ENCODE measurements at places on chromosomes 3 and 15.

GRCh38 chr15:101138913-101139880, 112.7 kb downstream of the CHSY1 start:
- DNase-seq = peak; percentile 76

DNA sequence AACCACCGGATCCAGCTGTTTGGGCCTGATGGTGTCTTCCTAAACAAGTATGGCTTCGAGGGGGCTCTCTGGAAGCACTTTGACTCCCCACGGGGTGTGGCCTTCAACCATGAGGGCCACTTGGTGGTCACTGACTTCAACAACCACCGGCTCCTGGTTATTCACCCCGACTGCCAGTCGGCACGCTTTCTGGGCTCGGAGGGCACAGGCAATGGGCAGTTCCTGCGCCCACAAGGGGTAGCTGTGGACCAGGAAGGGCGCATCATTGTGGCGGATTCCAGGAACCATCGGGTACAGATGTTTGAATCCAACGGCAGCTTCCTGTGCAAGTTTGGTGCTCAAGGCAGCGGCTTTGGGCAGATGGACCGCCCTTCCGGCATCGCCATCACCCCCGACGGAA, 60.1 kb upstream of the CCR4 start:
- no peak for DNase-seq

- DNase-seq = no peak
These were observed 3.0 kb downstream of the TMEM207 start for GRCh38 chr3:190446573-190447279.

- DNase-seq = peak; percentile 89
These were observed 145.1 kb upstream of the PLSCR5 start for GRCh38 chr3:146750196-146750595.

DNA sequence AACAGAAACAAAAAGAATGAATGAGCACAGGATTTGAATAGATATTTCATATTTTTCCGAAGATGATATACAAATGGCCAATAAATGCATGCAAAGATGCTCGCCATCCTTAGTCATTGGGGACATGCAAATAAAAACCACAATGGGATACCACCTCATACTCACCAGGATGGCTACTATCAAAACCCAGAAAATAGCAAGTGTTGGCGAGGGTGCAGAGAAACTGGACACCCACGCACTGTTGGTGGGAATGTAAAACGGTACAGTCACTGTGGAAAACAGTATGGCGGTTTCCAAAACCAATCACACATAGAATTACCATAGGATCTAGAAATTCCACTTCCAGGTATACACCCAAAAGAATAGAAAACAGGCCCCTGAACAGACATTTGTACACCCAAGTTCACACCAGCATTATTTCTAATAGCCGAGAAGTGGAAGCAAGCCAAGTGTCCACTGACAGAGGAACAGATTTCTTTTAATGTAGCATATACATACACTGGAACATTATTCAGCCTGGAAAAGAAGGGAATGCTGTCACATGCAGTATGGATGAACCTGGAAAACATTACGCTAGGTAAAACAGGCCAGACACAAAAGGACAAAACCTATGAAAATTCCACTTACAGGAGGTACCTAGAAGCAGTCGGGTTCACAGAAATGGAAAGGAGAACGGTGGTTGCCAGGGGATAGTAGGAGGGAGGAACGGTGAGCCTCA, 3.6 kb downstream of the RNF168 start:
- DNase-seq = no peak

DNA sequence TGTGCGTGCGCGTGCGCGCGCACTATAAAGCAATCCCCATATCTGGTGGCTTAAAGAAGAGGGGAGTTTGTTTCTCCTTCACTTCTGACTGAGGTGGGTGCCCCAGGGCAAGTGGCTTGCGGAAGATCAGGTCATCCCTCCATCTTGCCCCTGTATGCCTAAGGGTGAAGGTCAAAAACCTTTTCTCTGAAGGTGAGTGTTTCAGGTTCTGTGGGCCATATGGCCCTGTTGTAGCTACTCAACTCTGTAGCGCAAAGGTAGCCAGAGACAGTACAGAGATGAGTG, 5.5 kb downstream of the ABTB1 start:
- DNase-seq = no peak

DNA sequence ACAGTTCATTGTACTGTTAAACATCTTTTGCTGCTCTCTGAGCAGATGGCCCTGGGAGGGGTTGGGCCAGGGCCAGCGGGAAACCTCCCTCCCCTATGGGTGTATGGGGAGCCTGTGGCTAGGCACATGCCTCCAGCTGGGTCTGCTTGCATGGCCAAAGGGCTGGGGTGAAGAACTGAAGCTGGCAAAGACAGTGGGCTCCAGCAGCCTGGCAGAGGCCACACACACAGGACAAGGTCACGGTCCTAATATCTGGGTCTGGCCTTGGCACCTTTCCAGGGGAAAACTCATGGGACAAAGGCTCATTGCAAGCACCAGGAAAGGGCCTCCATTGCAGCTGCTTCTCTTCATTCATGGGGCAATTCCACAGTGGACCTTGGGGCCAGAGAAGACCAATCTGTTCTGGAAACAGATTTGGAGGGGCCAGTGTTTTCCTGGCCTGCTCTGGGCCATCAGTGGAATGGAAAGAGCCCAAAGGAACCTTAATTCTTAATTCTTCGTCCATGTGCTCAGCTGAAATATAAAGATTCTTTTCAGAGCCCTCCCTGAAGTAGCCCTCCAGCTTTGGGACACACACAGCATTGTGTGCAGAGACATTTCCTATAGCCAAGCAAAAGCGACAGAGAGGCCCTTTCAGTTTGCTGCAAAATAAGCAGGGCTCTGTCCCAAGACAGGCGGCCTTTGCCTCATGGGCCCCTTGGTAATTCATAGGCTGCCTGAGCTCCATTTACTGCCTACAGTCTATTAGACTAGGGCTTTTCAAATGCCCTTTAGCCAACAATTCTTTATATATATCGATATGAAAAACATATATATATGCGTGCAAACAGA, 11.3 kb upstream of the LIMD1 start:
- DNase-seq = no peak

GRCh38 chr3:119826711-119827608, 45.1 kb downstream of the NR1I2 start:
- DNase-seq = no peak

DNA sequence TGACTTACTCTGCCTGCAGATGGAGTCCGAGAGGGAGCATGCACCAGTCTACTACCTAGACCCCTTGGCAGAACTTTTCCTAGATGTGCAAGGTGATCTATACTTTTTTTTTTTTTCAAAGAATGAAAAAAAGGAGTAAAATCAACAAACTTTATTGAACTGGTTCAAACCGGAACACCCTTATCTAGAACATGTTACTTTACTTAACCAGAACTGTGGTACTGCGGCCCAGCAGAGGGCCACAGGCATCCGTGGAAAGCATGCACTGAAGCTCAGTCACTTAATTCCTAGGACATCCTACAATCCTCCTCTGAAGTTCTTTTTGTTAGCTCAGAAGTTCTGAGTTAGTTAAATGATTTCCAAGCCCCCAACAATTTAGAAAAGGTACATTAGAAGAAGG, 21.6 kb downstream of the CHAC1 start:
- DNase-seq = no peak

DNA sequence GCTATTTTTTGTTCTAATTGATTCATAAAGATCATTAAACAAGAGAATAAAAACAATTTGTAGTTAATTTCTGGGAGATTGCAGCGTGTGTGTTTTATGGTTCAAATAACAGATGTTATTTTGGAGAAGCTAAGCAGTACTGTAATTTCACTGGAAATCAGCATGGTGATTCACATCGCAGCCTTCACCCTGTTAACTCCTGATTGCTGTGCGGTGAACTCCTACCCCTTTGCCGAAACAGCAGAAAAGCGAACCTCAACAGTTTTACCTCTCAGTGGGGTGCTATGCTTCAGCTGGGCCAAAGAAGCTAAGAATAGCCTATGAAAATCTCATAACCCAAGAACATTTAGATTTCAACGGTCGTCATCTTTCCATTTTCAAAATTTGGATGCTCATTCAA, 441.5 kb upstream of the RARB start:
- no peak for DNase-seq

- DNase-seq = no peak
These were observed 150.6 kb downstream of the RAB11A start for GRCh38 chr15:66019826-66020398.

DNA sequence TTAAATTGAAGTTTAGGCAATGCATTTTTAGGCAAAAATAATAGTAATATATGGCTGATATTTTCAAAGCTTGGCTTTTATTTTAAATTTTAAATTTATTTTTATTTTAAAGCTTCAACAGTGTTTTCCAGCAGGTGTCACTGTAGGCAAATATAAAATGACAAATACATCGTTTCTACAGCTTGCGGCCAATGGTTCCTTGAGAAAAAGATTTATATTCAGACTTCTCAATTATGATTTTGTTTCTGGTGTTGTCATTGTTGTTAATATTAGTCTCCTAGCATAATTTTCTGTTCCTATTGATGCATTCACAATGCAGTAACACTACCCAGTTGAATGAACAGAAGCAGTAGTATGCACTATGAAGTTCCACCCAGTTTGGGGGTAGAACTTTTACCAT, 220.7 kb upstream of the DNAJC19 start:
- peak; percentile 10 for DNase-seq

DNA sequence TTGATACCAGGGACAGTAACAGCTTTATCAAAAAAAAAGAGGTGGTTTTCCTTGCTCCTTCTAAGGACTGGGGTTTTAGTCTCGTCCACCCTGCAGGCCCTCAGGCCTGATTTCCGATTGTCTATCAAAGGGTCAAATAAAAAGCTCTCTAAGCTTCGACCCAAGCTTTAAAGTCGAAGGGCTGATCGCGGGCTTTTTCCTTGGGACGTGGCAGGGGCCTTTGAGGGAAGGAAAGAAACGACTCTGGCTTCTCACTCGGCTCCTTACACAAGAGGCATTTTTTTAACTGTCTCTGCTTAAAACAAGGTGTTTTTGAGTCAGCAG, 354 bp upstream of the KLHL24 start:
- no peak for DNase-seq

Measured in fibroblast of skin of right quadriceps (primary cell).